ENCODE measurements at places on chromosomes 16 and 17. TPM values are rescaled to one million over a fixed set of nuclear protein-coding genes. Genes with fewer than 3 reads are reported as not detected.

Gene SULT1A1
- total RNA-seq: 14.7 TPM

Gene SMPD3
- total RNA-seq: not detected

Gene NGFR
- total RNA-seq: 0.48 TPM

Gene KRT32
- not detected for total RNA-seq

Gene MLKL
- 6.6 TPM for total RNA-seq

Gene GNG13
- total RNA-seq: not detected

Gene CD300E
- under 0.01 TPM for total RNA-seq

Gene GPR139
- total RNA-seq: not detected

Gene RRAD
- total RNA-seq: 118 TPM

Gene ACSM5
- not detected for total RNA-seq

Gene SETD1A
- total RNA-seq: 1.5 TPM

Gene HES7
- total RNA-seq: 1.5 TPM

Gene RAP1GAP2
- 11.1 TPM for total RNA-seq

Gene PAM16
- total RNA-seq: 45.8 TPM

Gene SPAG7
- total RNA-seq: 38.2 TPM

Gene PRAC2
- not detected for total RNA-seq

Gene P4HB
- total RNA-seq: 624 TPM

Gene NPIPA3
- not detected for total RNA-seq
